Activated naive CD8-positive, alpha-beta T cell treated with anti-CD3 and anti-CD28 coated beads for 36 hours (primary cell): ENCODE measurements at places on chromosomes 5 and 9. TPM values are rescaled to one million over a fixed set of nuclear protein-coding genes. Genes with fewer than 3 reads are reported as not detected.

DNA sequence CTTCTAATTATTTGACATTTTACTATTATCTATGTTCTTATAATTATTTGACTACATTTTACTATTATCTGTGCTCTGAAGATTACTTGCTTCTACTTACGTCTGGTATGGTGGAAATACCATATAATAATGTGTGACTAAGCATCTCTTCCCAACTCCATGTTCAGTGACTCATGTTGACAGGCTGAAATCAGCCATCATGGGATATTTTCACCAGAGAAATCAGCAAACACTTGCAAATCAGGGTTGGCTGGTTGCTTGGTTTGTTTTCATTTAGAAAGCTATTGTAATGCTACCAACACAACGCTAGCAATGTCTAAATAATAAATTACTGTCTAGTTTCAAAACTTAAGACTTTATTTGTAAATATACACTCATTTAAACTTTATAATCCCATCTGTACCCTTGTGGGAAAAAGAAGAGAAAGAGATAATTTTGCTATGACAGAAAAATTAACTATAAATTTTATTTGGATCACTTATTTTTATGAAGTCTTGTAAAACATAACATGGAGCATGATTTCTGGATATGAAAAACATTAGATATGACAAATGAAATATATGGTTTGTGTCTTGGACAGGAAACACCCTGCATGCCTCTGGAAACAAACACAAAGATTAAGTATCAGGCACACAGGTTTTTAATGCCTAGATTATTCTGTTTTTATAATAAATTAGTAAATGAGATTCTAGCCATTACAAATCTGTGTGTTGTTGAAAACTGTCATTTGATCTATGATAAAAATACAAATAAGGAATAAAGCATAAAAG lies 337.6 kb downstream of the BNC2 start:
- H3K4me3 ChIP-seq: no peak overlapping the region
- no peak for DNase-seq
- H3K36me3 ChIP-seq: no peaks in the 10 kb centered on the region
- H3K27me3 ChIP-seq: peaks cover 11% of the 10 kb centered on the region

FOXD4L3 gene
- 0.14 TPM for total RNA-seq

FOXD4 gene
- 0.16 TPM for total RNA-seq

CDC25C gene
- 8.4 TPM for total RNA-seq

GARIN3 gene
- 0.47 TPM for total RNA-seq

DNA sequence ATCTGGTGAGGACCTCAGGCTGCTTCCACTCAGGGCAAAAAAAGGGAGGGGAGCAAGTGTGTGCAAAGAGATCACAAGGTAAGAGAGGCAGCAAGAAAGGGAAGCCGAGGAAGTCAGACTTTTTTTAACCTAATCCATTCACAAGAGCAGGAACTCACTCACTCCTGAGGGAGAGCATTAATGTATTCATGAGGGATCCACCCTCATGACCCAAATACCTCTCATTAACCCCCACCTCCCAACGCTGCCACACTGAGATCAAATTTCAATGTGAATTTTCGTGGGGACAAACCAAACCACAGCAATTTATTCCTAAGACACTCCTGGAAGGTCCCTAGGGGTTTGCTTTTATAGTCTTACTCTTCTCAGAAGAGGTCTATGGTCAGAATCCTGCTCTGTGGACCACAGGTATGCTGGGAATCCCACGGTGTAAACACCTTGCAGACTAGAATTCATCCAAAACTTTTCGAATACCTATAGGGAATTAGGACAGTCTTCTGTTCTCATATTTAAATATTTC lies 108.7 kb downstream of the HSD17B3 start:
- H3K36me3 ChIP-seq: peaks cover 6% of the 10 kb centered on the region
- H3K4me3 ChIP-seq: no peak overlapping the region
- no peaks in the 10 kb centered on the region for H3K4me1 ChIP-seq

- no peaks in the 10 kb centered on the region for H3K27me3 ChIP-seq
- H3K27ac ChIP-seq: no peak overlapping the region
- H3K36me3 ChIP-seq: peaks cover 18% of the 10 kb centered on the region
- peaks cover 86% of the 10 kb centered on the region for H3K4me1 ChIP-seq
Measured at GRCh38 chr9:89527084-89527483, 29.2 kb upstream of the SEMA4D start.

DNA sequence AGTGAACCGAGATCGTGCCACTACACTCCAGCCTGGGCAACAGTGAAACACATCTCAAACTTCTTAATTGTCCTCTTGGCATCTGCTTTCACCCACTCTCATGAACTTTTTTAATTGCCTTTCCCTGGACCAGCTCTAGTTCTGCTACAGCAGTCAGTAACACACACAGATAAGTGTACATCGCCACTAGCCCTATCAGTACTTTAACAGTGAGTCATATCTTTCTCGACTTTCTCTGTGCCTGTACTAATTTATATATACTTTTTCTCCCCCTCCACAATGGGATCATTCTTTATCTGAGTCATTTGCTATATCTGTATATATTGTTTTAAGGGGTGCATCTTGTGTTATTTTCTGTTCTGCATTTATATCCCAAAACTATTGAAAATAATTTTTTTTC lies 6.7 kb downstream of the CDC37L1 start:
- no peak for DNase-seq
- no peak overlapping the region for H3K4me3 ChIP-seq
- H3K27ac ChIP-seq: no peak overlapping the region
- no peaks in the 10 kb centered on the region for H3K27me3 ChIP-seq

DNA sequence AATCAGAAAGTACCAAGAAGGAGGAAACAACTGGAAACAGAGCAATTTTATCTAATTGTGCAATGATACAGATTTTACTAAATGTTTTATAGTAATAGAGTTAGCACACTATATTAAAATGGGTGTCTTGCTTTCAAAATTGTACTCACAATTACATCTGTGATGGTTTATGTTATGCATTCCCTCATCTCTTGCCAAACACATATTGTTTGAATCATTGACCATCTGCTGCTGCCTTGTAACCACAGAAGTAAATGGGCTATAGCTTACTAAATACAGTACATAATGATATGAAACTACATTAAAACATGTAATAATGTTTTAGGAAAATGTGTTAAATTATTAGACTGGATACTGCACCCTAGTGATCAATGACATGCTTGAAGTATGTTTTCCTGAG lies 158.1 kb downstream of the SLC25A46 start:
- no peak overlapping the region for H3K27ac ChIP-seq
- H3K36me3 ChIP-seq: no peaks in the 10 kb centered on the region
- H3K27me3 ChIP-seq: peaks cover 10% of the 10 kb centered on the region
- no peak for DNase-seq
- no peak overlapping the region for H3K4me3 ChIP-seq

- H3K27ac ChIP-seq: no peak overlapping the region
- H3K4me3 ChIP-seq: no peak overlapping the region
- no peaks in the 10 kb centered on the region for H3K4me1 ChIP-seq
- no peaks in the 10 kb centered on the region for H3K27me3 ChIP-seq
Measured at GRCh38 chr5:95114305-95114704, 170.6 kb downstream of the MCTP1 start.

FOXD4L5 gene
- total RNA-seq: 0.10 TPM

- no peak overlapping the region for H3K27ac ChIP-seq
- no peak for DNase-seq
- H3K4me3 ChIP-seq: no peak overlapping the region
- H3K4me1 ChIP-seq: no peaks in the 10 kb centered on the region
- H3K36me3 ChIP-seq: no peaks in the 10 kb centered on the region
Measured at GRCh38 chr5:150322202-150322601, 19.5 kb upstream of the ARSI start.

- peak overlapping the region; percentile 52 for H3K4me3 ChIP-seq
- no peaks in the 10 kb centered on the region for H3K27me3 ChIP-seq
- peaks cover 97% of the 10 kb centered on the region for H3K4me1 ChIP-seq
Measured at GRCh38 chr5:170287532-170287931, 10.0 kb downstream of the LCP2 start.

LCN9 gene
- total RNA-seq: not detected

DNA sequence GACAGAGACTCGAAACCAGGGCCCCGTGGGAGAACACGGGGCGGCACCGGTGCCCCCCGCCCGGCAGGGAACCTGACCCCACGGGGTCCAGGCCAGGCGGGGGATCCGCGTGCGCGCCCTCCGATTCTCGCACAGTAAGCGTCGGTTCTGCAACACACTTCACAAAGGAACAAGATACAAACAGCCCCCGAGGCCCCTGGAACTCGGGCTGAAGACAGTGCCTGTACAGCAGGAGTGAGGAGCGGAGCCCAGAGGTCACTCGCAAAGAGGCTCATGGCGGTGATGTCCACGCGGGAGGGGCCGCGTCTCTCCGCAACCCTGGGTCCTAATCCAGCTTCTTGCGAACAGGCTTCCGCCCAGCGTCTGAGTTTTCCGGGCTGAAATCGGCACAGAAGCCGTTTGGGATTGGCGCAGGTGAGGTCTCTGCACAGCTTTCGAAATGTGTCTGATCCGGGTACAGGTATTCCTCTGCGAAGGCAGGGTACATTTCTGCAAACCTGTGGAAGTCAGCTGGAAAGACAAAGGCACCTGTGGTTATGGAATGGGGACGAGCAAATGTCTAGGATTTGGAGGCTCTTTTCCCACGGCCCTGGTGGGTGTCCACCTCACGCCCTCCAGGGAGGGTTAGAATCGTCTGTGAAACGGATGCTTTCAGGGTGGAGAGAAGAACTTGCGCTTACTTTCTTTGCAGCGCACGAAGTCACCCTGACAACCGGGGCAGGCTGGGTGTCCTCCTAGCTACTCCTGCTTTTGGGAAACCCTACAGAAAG lies 18.3 kb upstream of the SLC6A3 start:
- DNase-seq: no peak
- peaks cover 33% of the 10 kb centered on the region for H3K36me3 ChIP-seq
- no peak overlapping the region for H3K27ac ChIP-seq
- no peaks in the 10 kb centered on the region for H3K27me3 ChIP-seq
- H3K4me3 ChIP-seq: no peak overlapping the region

JAKMIP2 gene
- total RNA-seq: 0.58 TPM

DNA sequence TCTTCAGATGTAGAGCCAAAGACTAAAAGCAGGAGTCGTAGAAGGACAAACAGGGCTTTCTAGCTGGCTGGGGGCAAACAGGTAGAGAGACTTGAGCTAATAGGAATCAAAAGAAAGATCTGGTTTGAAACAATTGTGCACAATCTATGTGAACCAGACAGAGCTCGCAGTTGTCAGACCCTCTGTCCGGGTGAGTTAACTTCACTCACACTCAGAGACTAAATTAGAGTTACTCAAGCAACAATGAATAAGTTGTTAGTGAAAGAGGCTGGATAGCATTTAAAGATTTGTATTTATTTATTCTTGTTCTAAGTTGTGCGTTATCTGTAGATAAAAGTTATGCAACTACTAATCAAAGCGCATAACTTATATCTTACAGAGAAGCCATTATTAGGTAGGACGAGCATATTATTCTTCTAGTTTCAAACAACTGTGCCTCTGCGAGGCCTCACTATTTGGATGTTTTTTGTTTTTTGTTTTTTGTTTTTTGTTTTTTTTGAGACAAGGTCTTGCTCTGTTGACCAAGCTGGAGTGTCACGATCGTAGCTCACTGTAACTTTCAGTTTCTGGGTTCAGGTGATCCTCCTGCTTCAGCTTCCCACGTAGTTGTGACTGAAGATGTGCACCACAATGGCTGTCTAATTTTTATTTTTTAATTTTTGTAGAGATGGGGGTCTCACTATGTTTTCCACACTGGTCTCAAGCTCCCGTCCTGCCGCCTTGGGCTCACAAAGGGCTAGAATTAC lies 13.2 kb upstream of the LNPEP start:
- no peak overlapping the region for H3K4me3 ChIP-seq
- peaks cover 30% of the 10 kb centered on the region for H3K36me3 ChIP-seq
- no peaks in the 10 kb centered on the region for H3K27me3 ChIP-seq
- no peak for DNase-seq
- H3K4me1 ChIP-seq: peaks cover 61% of the 10 kb centered on the region

GRCh38 chr9:37927132-37927531 lies 23.2 kb upstream of the SLC25A51 start:
- DNase-seq: no peak
- no peaks in the 10 kb centered on the region for H3K36me3 ChIP-seq

GRCh38 chr9:84317563-84317962 lies 23.0 kb downstream of the SLC28A3 start:
- no peak overlapping the region for H3K4me3 ChIP-seq
- no peak overlapping the region for H3K27ac ChIP-seq
- H3K27me3 ChIP-seq: no peaks in the 10 kb centered on the region
- no peak for DNase-seq
- peaks cover 2% of the 10 kb centered on the region for H3K4me1 ChIP-seq

- no peak for DNase-seq
- H3K4me1 ChIP-seq: no peaks in the 10 kb centered on the region
- H3K27ac ChIP-seq: no peak overlapping the region
- no peak overlapping the region for H3K4me3 ChIP-seq
- H3K27me3 ChIP-seq: peaks cover 21% of the 10 kb centered on the region
Measured at GRCh38 chr9:132531195-132531594, 51.2 kb upstream of the BARHL1 start.

DNA sequence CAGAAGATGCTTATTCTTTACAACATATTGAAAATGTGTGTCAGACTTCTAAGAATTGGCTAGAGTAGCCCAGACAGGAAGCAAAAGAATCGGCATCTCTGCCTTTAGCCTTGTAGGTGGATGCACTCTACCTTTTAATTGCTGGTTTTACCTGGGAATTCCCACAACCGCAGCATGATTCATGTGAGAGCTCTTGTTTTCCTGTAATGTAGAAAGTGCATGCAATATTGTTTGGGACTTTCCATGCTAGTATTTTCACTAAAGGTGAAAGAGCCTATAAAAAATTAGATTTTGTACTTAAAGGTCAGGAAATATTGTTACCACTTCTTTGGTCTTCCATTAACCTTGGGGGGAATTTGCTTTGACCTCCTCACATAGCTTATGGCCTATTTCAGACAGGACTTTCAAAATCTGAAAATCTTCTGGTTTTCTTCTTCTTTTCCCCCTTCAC lies 89.8 kb downstream of the NTRK2 start:
- no peaks in the 10 kb centered on the region for H3K36me3 ChIP-seq
- peaks cover 20% of the 10 kb centered on the region for H3K27me3 ChIP-seq
- DNase-seq: peak; percentile 3
- no peak overlapping the region for H3K4me3 ChIP-seq
- peaks cover 8% of the 10 kb centered on the region for H3K4me1 ChIP-seq
- H3K27ac ChIP-seq: peak overlapping the region; percentile 69

DNA sequence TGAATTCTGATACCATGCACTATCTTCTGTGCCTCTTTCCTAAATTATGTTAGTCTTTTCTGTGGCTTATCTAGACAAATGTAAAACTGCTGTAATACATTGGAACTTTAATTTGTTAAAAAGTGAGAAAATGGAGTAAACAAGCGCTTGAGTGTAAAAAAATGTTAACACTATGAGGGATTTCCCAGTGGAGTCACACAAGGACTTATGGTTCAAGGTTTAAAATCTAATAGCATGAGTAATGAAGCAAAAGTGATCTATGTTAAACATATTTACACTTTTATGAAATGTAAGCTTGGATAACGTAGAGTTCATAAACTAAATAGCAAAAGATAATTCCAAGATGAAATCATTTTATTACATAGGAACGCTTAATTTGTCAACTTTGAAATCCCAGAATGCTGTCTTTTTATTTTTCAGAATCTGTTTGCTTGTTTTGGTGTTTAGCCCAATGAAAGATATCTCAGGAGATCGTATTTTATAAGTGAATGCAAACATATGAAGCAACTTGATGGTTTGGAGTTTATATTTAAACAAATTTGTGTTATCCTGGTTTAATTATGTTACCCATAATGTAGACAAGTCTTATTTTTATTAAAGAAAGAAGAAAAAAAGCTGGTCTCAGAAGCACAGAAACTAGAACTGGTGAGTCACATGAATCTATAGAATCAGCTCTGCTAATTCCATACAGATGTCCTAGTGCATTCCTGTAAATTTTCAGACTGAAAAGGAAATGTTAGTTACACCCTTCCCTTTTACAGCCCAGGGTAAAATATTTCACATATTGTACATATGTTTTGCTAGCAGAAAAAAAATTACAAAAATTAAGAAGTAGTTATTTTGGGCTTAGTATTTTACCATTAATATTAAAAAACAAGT lies 34.2 kb upstream of the FBN2 start:
- DNase-seq: no peak
- H3K36me3 ChIP-seq: no peaks in the 10 kb centered on the region
- no peak overlapping the region for H3K4me3 ChIP-seq
- H3K27me3 ChIP-seq: no peaks in the 10 kb centered on the region
